ENCODE measurements at places on chromosomes 2 and 18.

- DNase-seq: no peak
Measured at GRCh38 chr2:28399289-28399688, 6.6 kb downstream of the FOSL2 start.

DNA sequence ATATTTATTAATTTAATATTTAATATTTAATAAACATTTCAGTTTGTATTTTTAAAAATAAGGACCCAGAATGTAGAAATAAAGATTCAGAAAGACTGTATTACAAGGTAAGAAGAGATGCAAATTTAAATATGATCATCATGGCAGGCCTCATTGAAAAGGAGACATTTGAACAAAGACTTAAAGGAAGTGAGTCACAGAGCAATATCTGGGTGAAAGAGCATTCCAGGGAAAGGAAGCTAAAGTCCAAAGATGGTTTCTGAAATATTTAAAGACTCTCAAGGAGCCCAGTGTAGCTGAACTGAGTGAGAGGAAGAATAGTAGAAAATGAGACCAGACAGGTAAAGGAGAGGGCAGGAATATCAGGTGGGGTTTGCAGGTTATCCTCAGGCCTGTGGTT is 5.9 kb downstream of the SCYGR4 start:
- DNase-seq: peak; percentile 78

DNA sequence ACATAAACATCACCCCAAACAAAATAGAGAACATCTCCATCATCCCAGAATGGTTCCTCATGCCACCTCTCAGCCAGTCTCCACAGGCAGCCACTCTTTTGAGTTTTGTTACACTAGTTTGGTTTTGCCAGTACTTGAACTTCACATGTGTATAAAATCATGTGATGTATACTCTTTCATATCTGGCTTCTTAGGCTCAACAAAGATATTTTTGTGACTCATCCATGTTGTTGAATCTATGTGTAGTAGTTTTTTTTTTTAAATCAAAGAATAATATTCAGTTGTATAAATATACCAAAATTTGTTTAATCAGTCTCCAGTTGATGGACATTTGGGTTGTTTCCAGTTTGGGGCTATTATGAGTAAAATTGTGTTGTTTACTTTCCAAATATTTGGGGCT is 75.9 kb downstream of the PMS1 start:
- peak; percentile 32 for DNase-seq

- no peak for DNase-seq
Measured at GRCh38 chr2:67502346-67503065, 105.4 kb downstream of the ETAA1 start.

DNA sequence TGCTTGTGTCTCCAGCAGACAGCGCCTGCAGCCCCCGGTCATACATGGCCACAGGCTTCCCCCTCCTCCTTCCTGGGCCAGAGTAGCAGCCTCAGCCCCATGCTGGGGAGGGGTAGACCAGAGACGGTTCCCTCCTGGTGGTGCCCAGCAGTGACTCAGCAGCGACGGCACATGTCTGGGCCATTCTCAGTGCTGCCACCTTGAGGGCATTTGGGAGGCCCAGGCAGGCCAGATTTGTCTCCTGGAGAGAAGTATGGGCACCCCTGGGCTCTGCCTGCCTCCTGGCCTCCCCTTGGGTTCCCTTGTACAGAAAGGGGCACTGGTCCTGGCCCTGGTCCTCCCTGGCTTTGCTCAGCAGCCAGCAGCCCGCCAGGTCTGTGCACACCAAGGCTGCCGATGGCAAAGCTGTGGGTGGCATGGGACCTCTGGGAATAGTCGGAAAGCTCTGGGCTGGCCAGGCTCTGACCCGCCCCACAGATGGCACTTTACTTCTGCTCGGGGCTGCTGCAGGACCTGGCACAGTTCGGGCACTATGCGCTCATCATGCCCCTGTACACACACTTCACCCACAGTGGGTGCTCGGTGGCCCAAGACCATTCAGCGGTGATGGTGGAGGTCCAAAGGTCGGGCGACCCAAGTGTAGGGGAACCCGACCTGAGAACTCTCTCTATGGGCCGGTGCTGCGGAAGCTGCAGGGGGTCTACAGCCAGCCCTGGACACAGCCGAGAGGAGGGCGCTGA is 11.4 kb upstream of the ALPI start:
- DNase-seq: peak; percentile 79

DNA sequence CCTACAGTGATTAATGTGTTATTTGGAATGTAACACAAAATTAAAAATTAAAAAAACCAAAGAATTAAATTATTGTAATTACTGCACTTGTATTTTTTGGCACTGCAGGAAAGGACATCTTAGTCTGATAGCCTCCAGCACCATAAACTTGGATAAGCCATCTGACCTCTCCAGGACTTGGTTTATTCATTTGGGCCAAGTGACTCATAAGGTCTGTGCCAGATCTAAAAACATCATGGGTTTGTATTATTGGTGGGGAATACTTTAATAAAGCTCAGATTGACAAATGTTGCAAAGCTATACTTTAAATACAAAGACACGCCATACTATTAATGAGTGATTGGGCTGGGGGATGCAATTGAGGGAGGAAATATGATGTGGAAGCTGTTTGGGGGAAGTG is 225.2 kb downstream of the ZNF521 start:
- no peak for DNase-seq

DNA sequence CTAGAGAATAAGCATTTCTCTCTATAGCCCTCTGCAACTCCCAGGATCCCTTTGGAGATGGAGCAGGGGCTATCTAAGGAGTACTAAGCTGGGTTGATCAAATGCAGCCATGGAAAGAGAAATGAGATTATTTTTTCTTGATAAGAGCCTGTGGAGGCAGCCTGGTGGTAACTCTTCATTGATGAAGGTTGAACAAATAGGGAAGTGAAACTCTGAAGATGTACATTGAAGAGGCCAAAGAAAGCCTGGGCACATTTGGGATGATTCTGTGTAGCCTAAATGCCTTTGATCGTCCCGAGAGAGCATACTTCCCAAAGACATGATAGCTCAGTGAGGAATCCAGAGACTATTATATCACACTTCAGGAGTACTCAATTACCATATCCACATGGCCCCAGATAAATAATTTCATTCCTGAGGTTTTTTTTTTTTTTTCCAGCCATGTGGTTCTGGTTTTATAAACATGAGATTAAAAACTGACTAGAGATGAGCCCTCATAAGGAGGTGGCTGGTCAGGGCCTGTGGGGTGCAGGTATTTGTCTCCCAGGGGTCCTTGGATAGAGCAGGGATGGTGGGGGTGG is 192.5 kb downstream of the TPGS2 start:
- DNase-seq: no peak

GRCh38 chr2:105375001-105375561 is 23.8 kb downstream of the FHL2 start:
- DNase-seq: peak; percentile 66

DNA sequence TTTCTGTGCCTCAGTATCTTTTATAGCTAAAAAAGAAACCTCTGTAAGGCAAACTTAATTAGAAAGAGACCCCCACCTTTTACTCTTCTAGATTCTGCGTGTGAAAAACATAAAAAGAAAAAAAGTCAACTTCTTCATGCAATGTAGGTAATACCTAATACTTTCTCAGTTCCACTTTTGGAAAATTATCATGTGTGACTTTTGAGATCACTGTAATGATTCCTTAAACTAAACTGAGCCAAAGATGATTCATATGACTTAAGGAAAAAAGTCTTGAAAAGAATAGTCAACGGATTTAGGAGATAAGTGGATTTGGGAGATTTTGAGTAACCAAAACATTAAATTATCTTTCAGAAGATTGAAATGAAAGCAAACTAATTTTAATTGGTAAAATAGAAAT is 48.9 kb downstream of the PLEKHA3 start:
- no peak for DNase-seq

- DNase-seq: no peak
Measured at GRCh38 chr2:37868866-37869265, 56.2 kb upstream of the RMDN2 start.

GRCh38 chr2:42651057-42651456 is 82.6 kb downstream of the MTA3 start:
- peak; percentile 10 for DNase-seq

DNA sequence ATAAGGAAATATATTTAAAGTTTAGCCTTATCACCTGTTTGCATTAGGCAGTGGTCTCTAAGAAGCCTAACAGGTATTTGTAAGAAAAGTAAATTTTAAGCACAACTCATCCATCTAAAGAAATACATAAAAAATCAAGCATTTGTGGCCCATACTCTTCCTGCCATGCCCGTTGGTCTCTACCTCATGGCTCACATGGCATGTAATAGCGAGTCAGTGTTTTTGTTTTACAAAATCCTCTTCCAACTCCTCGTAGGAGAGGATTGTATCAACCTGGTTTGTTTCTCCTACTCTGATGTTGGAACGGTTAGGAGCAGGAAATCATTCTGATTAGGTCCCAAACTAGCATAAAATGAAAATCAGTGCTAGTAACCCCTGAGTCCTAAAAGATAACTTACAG is 91.8 kb downstream of the FMNL2 start:
- peak; percentile 67 for DNase-seq

DNA sequence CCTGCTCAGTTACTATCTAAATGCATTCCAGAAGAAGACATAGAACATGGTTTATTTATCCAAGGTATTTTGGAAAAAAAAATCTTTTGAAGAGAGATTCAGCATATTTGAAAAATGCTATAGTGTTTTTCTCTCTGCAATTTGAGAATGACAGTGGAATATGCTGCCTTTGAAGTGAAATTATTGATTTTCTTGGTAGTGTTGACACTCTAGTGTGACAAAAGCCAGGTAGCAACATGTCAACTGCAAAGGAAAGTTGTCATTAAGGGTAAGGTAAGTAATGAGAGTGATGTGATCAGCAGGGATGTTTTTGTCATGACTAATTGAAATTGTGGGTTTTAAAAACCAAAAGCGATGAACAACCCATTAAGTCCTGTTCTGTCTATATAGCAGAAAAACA is 1387.1 kb upstream of the TMEFF2 start:
- DNase-seq: peak; percentile 20

DNA sequence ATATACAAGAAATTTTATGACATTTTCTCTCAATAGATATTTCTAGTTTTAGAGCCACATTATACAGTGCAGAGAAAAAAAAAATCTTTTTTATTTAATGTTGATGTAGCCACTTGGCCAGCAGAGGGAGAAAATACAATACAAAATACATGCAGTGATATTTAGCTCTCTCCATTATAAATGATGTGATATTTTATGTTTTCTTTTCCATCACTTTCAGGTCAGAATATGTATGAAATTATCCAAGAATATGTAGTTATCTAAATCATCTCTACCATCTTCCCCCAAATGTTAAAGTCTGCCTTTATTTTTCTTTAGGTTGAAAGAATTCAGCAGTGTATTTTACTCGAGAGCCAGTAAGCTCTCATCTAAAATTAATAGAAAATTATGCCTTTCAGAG is 533.6 kb upstream of the FSHR start:
- peak; percentile 3 for DNase-seq

- peak; percentile 76 for DNase-seq
Measured at GRCh38 chr2:47422016-47422415, 19.1 kb downstream of the MSH2 start.

DNA sequence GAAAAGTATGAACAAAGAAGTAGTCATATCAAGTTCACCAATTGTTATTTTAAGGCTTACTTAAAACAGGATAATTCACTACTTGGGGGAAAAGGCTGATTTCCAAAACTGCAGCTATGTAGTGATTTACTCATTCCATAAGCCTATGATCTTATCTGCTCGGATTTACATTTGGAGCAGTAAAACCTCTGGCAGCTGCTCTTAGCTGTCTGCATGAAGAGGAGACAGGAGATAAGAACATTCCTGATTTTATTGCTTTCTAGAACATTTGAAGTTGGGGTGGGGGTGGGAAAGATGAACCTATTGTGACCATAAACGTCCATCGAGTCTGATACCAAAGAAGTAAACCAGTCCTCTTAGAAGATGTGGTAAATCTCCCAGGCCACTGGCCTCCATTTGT is 120.9 kb downstream of the MMADHC start:
- no peak for DNase-seq

DNA sequence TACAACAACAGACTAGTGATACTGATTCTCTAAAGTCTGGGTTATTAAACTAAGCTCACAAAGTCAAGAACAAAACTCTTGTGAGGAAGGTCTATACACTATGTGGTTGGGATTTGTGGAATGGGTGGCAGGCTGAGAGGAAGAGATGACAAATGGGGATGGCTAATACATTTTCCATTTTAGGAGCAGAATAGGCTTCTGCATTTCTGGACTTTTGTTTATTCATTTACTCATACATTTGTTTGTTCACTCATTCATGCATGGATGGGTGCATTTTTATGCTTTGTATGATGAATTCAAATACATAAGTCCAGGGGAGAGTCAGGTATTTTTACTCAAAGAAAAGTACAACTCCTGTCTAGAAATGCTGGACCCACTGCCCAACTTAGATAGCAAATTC is 637.4 kb upstream of the CDH2 start:
- no peak for DNase-seq

DNA sequence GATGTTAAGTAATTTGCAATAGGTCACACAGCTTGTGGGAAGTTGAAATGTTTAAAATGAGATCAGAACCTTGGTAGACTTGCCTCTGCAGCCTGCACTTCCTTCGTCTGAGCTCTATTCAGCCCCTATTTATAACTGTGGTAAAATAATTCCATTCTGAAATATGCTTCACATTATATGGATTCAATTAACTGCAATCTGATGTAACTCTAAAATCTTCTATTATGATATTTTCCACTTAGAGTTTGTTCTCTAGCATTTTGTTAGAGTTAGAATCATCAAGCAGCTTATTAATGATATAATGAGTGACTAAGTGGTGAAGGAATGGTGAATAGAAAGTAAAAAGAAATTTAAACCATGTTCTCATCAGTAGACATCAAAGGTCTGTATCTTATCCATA is 139.6 kb upstream of the ARHGAP28 start:
- no peak for DNase-seq

GRCh38 chr2:129004485-129004884 is 685.8 kb upstream of the HS6ST1 start:
- no peak for DNase-seq

DNA sequence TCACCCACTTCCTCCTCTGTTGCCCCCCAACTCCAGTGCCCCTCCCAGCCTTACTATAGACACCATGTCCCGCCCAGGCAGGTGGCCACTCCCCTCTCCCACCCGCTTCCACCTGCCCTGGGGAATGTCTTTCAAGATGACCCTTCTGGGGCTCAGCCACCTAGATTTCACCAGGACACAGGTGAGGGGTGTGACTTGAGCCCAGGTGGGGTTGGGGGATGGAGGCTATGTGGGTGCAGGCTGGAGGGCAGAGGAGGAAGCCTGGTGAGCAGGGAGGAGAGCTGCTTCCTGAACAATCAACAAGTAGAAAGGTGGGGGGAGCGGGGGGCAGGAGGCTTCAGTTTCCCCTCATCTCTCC is 8.7 kb downstream of the ADRA2B start:
- no peak for DNase-seq

DNA sequence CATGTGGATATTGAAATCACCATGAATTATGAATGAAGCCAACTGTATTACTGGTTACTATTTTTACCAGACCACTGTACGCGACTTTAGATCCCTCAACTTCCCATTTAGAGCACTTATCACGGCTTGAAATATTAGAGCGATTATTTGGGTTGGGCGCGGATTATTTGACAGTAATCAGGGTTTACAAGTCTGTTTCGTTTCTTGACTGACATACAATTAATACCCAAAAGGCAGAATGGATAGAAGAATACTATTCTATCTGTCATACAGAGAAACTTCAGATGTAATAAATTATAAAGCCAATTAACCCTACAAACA is 496 bp upstream of the NAPG start:
- no peak for DNase-seq

Measured in ELR (cell line).